Stimulated activated CD4-positive, alpha-beta T cell treated with anti-CD3 and anti-CD28 coated beads, Interleukin-4, amount 100 ng/mL, for 4 hours (primary cell): ENCODE measurements at places on chromosomes 7 and 10.

- DNase-seq: no peak
These were observed 108.3 kb upstream of the FEZF1 start for GRCh38 chr7:122412883-122413282.

DNA sequence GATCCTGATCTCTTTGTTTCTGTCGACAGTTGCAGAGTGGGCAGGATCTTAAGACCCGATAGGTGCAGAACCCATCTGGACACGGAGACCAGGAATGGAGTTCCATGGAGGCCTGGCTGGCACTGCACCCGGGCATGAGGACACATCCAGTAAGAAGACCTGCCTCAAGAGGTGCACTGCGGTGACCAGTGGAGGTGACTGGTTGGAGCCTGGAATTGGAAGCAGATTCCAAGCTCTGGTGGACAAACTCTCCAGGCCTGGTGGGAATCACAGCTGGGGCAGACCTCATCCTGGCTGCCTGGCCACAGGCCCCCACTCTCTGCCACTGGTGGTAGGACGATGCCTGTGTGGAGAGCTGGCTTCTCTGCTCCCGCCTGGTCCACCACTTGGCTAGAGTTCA is 31.0 kb downstream of the ZNF775 start:
- no peak for DNase-seq

DNA sequence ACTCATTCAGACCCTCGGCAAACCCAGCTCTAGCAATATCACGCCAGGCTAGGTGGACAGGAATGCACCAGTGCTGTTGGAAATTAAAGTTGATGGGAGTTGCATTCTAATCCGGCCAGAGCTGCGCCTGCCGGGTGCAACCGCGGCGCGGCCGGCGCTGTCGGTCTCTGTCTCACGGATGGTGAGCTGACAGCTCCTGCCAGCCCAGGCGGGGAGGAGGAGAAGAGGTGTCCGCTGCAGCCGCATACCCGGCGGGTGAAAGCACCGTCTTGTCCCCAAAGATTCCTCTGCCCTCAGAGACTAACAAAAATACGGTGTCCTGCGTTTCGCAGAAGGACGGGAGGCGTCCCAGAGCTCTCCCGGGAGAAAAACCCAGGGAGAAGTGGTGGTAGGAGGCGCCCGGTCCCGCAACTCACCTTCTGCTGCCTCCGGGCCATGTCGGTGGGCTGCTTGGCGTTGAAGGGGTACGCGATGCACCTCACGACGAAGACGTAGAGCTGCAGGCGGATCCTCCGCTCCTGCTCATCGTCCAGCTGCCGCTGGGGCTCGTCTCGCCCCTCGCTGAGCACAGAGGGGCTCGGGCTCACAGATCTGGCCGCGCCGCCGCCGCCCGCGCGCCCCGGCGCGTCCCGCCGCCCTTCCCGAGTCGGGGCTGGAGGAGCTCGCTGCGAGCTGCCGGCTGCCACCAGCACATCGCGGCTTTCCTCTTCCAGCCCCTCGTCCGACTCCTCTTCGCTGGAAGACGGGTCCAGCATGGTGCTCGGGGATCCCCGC is 490 bp downstream of the CADPS2 start:
- no peak for DNase-seq

GRCh38 chr7:3738964-3739363 is 437.9 kb downstream of the SDK1 start:
- DNase-seq: no peak

DNA sequence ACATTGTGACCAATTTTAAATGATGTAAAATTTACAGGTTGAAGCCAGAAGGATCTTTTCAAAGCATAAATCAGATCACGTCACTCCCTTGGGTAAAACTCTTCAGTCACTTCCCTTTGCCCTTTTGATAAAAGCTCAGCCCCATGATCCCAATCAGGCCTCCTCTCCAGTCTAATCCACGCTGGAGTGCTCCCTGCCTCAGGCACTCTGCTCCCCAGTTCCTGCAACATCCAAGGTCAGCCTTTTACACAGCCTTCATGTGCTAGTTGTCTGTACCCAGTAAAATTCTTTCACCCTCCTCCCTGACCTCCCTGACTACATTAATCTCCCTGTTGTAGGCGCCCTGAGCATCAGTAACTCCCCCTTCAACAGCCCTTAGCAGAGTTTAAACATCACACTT is 14.1 kb downstream of the ELMO1 start:
- no peak for DNase-seq

DNA sequence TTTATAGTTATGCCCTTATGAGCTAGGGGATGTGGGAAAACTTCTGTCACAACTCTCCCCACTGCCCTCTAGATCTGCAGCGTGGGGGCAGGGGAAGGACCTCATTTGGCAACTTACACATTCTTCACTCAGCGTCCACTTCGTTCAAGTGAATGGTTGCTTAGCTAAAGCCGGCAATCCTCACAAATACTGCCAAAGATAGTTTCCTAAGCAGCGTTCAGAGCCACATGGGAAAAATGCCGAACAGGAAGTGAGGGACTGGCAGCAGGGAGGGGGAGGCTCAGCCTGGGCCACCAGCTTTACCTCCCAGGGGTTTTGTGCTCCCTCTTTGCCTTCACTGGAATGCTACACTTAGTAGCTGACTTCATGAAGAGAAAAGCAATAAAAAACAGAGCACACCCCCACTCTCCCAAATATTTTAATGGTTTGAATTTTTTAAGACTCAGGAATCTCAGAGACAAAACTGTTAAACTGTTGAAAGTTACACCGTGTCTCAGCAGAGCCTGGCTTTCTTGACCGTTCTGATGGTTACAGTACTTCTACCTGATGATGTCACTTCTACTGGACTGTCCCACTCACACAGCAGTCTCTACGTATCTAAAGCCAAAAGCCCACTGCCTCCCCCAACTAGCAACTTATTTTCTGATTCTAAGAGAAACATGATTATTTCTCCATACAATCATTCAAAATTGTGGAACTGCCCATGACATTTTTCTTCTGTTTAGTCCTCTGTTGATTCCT is 10.4 kb downstream of the GRM3 start:
- DNase-seq: no peak

GRCh38 chr7:77466450-77466849 is 50.3 kb upstream of the GSAP start:
- DNase-seq: no peak

- peak; percentile 24 for DNase-seq
These were observed 28.2 kb downstream of the PHYH start for GRCh38 chr10:13271552-13272163.

DNA sequence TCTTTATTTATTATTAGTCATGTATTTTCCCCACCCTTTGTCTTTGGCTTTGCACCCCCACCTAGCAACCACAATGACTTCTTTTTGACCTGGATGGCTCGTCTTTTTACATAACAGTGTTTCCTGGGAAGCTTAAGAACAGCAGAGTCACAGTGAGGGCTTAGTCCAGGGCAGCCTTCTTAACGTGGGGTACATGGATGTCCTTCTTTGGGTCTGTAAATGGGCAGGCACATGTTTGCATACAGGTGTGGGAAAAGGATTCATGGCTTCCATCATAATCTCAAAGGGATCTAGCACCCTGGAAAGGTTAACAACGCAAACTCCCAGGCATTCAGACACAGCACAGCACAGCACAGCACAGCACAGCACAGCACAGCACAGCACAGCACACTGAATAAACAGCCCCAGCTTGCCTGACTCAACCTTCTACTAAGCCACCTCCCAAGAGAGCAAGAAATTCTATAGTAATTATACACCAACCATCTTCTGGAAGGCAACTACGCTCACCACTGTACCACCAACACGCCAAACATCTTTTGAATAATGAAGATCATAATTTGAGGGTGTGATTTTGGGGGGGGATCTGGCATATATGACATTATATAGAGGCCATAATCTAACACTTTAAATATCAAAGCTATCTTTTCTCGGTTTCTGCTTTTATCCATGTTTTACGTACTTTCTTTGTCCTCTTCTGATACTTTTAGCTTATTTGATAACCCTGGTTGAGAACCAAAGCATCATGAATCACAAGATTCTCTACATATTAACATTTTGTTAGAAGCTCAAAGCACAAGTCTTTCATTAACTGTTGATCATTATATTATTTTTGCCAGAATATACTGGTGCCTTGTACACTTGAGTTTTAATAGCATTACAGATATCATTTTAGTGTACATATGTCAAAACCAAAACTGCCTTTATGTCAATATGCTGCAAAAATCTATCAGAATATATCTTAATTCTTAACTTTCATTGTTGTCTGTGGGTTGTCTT is 177.2 kb upstream of the KLF14 start:
- no peak for DNase-seq

DNA sequence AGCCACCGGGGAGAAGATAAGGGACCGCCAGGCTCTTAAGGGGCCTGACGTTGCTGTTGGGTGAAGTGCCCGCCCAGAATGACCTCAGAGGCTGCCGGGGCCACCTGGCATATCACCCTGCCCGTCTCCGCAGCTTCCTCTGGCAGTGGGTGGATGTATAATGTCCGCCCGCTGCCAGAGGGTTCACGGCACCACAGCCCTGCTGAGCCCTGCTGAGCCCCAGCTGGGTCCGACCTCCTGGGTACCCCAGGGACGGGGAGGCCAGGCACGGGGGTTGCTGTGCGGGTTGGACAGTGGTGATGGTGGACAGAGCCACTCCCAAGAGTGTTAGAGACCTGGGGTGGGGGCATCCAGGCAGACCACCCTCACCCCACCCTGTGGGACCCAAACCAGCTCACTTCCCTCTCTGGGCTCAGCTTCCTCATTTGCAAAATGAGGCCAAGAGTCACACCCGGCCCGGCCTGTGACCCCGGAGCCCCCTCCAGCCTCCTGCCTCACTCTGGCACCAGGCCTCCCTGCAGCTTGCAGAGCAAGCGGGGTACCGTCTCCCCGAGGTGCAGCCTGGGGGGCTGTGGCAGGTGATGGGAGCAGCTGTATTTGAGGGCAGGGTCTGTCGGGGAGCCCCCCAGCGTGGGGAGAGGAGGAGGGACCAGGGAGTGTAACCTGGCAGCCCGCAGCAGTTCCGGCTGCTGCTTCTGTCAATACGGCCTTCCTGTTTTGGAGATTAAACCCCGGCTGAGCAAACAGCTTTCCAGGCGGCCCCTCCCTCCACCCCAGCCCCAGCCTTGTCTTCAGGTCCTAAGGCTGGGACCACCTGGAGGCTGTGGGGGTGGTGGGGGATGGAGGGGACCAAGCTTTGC is 8.4 kb upstream of the LFNG start:
- peak; percentile 43 for DNase-seq

DNA sequence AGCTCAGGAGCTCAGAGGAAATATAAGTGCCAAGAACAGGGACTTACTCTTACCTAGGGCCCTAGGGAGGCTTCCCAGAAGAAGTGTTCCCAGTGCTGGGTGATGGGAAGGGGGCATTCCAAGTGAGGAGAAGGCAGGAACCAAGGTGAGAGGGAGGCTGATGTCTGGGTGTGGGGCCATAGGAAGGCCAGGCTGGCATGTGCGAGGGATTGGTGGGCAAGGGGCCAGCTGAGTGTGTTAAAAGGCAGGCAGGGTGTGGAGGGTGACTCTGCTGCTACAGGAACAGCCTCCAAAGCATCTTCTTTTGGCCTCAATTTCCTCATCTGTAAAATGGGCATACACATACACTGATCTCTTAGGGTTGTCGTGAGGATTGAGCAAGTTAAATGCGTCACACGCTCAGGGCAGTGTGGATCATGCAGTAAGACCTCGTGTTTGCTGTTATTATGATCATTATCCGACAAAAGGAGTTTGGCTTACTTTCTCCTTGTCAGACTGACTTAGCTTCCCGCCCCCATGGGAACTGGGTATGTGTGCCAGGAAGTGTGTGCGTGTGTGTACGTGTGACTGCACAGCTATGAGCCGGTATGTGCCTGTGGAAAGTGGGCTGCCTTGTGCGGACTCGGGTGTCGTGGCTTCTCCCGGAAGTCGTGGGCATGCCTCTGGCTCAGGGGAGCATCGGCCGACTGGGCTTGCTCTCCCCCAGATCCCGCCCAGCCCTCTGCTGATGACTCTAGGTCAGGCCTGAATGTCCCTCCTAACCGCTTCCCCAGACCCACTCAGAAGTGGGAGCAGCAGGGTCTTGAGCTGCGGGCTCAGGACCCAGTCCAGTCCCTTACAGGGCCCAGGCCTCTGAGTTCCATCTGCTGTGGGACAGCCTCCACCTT is 59.6 kb downstream of the NEURL1 start:
- no peak for DNase-seq

GRCh38 chr7:91050677-91051076 is 213.6 kb upstream of the FZD1 start:
- DNase-seq: no peak

DNA sequence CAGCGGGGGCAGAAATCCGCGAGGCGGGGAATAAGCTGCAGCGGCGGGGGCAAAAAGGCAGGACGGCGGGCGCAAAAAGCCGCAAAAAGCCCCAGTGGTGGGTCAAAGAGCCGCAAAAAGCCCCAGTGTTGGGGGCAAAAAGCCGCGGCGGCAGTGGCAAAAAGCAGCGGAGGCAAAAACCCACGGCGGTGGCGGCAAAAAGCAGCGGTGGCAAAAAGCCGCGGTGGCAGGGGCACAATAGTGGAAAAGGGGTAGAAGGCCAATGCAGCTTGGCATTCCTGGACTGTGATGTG is 525.3 kb downstream of the ZNF33B start:
- no peak for DNase-seq

DNA sequence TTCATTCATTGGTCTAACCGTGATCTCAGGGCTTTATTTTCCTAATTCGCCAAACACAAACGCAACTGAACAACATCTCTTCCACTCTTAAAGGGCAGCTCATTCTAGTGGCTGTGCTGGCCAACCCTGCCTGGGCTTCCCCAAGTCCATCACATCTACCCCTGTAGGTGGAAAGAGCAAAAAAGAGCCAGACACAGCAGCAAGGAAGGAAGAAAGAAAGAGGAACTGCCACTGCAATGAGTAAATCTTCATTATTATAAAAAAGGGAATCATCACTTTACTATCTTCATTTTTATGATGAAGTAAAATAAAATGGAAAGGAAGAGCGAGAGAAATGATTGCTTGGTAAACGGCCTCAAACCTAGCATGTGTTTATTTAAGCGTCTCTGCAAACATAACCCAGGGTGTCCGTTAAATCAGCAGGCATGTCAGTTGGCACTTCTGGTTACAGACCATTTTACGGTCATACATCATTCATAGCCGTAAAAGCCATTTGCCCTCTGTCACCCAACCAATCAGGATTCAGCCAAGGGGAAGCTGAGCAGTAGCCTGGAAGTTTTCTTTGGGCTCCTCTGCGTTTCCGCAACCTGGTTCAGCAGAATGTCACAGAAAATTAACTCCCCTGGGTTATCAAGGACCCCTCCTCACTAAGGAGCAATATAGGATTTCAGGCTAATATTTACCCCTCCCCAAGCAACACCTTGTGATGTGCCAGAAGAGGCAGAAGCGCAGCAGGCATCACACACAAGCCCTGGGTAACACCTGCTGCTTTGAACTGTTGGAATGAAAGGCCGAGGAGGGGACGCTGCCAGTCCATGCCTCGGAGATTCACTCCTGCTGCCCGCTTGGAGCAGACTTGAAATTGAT is 234.0 kb downstream of the SNX10 start:
- no peak for DNase-seq

DNA sequence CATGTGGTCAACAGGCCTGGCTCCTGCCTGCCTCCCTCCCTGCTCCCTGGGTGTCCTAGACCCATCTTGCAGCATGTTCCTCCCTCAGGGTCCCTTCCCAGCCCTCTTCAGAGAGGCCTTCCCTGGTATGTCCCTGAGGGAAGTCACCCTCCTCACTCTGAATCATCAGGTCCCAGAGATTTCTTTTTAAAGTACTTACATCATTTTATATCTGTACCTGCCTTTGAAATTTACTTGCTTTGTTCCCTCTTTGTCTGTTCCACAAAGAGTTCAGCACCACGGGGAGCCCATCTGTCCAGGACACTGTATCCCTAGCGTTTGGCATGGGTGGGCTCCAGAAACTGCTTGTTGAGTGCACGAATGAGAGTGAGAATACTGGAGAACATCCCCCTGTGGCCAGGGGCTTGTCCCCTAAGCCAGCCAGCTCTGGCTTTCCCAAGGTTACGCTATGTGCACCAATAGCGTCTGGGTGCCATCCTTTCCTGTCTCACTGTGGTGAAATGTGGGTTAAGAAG is 50.6 kb upstream of the IGFBP3 start:
- DNase-seq: no peak
